ENCODE measurements at places on chromosomes 16 and 17.
A peak's percentile ranks its signal among the peaks of the same experiment; 100 is the strongest.

DNA sequence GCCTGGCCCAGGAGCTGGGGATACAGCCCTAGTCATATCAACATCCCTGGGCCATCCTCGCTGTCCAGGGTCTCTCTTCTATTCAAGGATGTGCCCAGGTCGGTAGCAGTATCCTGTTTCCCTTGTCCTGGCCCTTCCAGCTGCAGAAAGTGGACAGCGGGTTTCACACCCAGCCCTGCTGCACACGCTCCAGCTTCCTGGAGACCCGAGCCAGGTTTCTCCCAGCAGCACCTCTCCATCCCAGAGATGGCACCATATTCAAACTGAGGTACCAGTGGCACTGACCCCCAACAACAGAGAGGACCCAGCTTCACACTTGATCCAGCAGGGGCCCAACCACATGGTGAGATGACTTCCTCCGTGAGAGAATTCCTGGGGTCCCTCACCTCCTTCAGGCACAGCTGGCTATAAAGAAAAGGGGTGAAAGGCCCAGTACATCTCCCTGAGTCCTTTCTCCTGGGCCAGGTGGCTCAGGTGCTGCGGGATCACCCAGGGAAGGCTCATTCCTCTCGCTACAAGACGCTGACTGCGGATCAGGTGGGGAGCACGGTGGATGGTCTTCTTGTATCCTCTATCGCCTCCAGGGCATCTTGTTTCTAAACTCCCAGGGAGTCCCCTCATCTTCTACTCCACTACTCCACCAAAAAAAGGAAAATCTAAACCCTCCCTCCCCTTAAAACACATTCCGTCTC, 1.4 kb downstream of the CUEDC1 start:
- H3K4me3 ChIP-seq: peak overlapping the region; percentile 71
- H3K27me3 ChIP-seq: no peaks in the 10 kb centered on the region
- peaks cover 76% of the 10 kb centered on the region for H3K4me1 ChIP-seq

DNA sequence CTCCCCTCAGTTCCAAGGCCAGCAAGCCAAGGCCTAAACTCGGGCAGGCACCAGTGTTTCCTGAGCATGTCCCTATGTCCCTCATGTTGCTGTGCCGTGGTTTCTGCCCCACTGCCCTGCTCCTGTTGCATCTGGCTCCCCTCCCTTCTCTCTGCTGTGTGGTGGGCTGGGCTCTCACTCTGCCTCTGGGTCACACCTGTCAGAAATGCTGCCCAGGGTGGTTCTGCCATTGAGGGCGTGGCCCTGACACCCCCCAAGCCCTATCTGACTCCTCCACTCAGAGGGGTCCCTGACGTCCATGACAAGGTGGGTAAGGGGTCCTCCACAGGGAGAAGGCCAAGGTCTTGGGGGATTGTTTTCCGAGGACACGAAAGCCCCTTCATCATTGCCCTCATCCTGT, 9.2 kb upstream of the ITGA3 start:
- H3K36me3 ChIP-seq: no peaks in the 10 kb centered on the region
- H3K27ac ChIP-seq: peak overlapping the region; percentile 74
- no peak for DNase-seq
- H3K4me1 ChIP-seq: peaks cover 69% of the 10 kb centered on the region
- H3K4me3 ChIP-seq: no peak overlapping the region
- H3K27me3 ChIP-seq: no peaks in the 10 kb centered on the region

DNA sequence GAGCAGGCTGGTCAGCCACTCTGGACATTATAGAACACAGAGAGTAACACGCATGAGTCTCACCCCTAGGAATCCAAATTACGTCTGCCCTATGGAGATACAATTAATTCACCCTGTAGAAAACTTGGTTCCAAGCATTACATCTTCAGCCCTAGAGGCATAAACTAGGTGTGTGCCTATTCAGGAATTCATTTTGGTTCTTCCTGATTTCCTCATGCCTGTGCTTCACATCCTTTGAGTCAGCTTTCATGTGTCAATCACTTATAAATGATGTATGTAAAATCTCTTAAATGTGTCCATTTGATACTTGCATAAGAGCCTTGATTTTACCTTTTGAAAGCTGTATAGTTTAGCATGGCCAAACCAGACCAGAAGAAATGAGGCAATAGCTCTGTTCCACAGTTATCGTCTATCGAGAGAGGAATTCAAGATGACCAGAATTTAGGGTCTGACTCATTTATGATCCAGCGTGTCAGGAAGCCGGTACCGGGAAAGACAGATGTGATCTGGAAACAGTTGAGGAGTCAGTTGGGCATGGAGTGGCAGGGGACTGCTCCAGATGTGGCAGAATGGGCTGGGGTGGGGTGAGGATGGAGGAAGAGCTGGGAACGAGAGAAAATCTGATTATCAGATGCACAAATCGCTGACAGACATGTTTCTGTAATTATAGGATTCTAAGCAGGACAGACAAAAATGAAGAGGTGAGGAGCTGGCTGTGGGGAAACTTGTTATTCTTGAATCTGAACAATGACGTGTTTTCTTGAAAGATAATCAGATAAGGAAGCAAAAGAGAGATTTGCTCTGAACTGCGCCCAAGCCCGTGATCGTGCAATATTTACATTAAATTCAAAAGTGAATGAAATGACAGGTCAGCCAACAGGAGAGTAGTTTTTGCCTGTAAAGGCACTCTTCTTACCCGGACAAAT, 76.7 kb downstream of the C16orf95 start:
- no peak overlapping the region for H3K4me3 ChIP-seq
- DNase-seq: no peak
- H3K27ac ChIP-seq: no peak overlapping the region
- H3K4me1 ChIP-seq: no peaks in the 10 kb centered on the region

DNA sequence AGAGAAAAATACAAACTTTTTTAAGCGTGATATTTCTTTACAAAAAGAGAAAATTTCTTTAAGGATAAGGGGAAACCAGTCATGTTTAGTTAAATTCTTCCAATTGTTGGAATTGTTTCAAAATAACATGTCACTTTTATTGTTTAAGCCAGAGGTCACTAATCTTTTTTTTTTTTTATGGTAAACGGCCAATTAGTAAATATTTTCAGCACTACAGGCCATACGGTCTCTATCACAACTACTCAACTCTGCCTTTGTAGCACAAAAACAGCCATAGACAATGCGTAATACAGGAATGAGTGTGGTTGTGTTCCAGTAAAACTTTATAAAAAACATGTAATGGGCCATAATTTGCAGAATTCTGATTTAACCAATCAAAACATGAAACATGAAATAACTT, 401.4 kb downstream of the GRIN2A start:
- H3K27ac ChIP-seq: no peak overlapping the region
- no peaks in the 10 kb centered on the region for H3K27me3 ChIP-seq
- DNase-seq: no peak
- no peaks in the 10 kb centered on the region for H3K4me1 ChIP-seq
